ENCODE measurements at places on chromosomes 12 and 14.

DNA sequence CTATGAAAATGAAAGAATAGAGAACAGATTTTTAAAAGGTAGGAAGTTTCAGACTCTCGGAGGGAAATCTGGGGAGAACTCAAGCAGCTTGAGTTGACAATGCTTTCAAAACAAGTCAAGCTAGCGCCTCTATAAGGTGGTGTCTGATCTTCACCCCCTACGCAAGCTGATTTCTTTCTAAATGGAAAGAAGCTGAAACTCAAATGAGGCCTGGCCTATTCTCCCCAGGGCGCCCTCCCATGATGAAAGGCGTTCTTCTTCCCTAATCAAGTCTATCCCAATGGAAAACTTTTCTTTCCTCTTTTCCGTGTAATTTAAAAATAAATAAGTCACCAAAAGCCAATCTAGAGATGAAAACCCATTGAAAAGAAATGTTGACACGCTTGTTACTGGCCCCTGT, 20.6 kb downstream of the PTHLH start:
- DNase-seq = no peak

GRCh38 chr12:106416273-106416672, 58.7 kb downstream of the POLR3B start:
- DNase-seq = no peak

- no peak for DNase-seq
Observed at GRCh38 chr12:132842449-132843045, 13.9 kb upstream of the GOLGA3 start.

DNA sequence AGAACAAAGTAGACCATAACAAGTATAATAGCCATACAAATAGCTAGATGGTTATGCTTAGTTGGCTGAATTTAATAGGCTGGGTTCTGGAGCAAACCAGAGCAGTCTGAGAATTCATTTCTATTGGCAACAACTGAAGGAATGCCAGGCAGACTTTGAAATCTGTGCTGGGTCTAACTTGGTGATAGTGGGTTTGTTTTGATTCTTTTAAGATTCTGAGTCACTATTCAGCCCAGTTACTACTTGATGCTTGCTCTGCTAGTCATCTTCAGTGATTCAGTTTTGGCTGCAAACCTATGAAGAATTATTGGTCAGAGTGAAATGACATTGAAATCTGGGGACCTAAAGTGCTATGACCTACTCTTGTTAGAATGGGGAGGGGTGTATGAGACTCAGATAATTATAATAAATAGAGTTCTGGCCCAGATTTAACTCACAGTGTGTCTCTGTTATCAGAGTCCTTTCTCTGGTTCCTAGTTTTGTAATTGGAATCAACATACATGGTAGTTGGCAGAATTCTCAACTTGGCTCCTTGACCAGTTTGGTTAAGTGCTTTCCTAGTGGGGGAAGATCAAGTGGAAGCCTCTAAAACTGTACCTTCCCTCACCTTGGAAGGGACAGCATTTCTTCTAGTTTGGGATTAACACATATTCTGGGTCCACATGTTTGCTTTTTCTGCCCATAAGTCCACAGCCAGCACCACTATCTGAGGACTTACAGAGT, 43.5 kb downstream of the MNAT1 start:
- no peak for DNase-seq

DNA sequence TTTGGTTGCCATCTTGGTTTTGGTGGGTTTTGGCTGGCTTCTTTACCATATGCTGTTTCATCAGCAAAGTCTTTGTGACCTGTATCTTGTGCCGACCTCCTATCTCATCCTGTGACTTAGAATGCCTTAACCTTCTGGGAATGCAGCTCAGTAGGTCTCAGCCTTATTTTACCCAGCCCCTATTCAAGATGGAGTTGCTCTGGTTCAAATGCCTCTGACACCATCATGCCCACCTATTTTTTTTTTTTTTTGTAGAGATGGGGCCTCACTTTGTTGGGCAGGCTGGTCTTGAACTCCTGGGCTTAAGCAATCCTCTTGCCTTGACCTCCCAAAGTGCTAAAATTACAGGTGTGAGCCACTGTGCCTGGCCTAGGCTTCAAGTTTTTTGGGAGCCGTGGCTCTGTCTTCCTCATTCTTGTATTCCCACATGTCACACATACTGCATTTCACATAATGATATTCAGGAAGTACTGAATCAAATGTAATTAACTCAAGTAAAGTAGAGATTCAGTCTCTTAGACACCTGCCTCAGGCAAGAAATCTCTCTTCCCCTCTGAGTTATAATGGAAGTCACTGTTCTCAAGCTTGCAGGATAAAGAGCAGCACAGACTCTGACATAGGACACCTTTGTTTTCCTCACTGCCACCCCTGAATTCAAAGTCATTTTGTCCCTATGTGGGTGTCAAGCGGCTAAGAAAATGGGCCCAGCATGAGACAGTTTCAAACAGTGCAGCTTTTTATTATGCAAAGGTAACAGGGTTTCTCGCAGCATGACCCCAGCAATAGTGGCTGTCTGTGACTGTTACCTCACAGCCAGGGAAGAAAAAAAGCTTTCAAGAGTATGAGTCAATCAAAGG, 159.0 kb downstream of the PTPN11 start:
- DNase-seq = no peak

GRCh38 chr12:19909418-19909817, 458.9 kb upstream of the PDE3A start:
- no peak for DNase-seq

DNA sequence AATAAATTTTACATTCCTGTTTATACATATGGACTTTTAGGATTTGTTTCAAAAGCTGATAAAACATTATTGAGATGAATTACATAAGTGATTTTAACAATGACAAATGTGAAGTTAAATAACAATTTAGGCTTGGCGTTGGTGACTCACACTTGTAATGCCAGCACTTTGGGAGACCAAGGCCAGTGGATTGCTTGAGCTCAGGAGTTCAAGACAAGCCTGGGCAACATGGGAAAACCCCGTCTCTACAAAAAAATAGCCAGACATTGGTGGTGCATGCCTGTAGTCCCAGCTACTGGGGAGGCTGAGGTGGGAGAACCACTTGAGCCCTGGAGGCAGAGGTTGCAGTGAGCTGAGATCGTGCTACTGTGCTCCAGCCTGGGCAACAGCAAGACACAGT, 7.4 kb downstream of the ACOT2 start:
- DNase-seq = no peak

DNA sequence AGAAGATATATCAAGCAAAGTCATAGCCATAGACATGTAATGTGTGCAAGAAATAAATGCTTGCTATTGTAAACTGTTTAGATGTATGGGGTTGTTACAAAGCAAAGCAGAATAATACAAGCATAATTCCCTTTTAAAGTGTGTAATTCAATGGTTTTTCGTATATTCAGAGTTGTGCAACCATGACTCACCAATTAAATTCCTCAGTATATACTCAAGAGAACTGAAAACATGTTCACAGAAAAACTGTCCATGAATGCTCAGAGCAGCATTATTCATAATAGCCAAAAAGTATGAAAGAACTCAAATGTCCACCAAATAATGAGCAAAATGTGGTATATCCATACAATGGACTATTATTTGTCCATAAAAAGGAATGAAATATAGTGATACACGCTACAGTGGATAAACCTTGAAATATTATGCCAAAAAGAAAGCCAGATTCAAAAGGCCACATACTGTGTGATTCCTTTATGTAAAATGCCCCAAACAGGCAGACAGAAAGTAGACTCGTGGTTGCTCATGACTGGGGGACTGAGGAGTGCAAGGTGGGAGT, 9.3 kb downstream of the GXYLT1 start:
- DNase-seq = no peak

GRCh38 chr14:59262717-59263454, 74.4 kb downstream of the DAAM1 start:
- DNase-seq = no peak

GRCh38 chr12:63045020-63045860, 105.8 kb downstream of the AVPR1A start:
- DNase-seq = no peak

GRCh38 chr12:93318720-93319522, 58.8 kb upstream of the NUDT4 start:
- DNase-seq = no peak

- no peak for DNase-seq
Observed at GRCh38 chr12:120267736-120268135, 2.2 kb upstream of the PXN start.

DNA sequence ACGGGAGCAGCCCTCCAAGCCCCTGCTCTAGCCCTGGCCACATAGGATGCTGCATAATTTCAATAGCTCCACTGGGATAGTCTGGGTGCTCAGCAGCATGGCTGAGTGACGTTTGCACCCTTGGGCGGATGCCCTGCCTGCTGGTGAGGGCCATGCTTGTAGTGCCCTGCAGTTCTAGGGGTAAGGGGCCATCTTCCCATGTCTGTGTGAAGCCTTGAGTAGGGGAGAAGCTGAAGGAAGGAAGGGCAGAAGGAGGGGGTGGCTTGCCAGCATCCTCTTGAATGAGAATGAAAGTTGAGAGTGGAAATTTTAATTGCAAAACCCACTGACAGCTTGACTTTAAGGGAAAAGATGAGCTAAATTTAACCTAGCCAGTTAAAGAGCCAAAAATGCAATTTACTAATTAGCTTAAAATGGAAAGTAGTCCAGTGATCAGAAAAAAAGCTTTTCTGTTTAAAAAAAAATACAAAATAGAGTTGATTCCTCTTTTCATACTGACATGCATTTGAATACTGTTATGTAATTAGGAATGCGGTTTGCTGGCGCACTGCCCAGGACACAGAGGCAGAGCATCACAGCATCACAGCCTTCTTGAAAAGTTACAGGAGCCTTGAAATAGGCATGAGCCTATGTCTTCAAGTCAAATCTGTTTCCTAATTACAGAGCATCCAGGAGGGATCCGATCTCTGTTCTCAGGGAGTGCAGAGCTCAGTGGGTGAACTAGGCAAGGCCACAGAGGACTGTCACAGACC, 18.5 kb upstream of the EML1 start:
- DNase-seq = no peak

DNA sequence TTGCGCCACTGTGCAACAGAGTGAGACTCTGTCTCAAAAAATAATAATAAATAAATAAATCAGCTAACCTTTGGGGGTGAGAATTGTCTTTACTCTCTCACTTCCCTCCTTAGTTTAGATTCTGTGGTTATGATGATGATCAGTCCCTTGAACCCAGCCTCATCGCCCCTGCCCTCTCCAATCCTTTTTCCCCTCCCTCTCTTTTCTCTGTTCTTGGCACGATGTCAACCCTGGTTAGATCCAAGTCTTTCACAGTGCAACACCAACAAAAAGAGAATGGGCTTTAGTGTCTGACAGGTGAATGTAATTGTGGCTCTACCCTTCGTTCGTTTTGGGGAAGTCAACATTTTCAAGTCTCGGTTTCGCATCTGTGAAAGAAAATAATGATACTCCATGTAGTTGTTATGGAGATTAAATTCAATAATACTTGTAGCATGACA, 59.0 kb downstream of the NTN4 start:
- DNase-seq = no peak

DNA sequence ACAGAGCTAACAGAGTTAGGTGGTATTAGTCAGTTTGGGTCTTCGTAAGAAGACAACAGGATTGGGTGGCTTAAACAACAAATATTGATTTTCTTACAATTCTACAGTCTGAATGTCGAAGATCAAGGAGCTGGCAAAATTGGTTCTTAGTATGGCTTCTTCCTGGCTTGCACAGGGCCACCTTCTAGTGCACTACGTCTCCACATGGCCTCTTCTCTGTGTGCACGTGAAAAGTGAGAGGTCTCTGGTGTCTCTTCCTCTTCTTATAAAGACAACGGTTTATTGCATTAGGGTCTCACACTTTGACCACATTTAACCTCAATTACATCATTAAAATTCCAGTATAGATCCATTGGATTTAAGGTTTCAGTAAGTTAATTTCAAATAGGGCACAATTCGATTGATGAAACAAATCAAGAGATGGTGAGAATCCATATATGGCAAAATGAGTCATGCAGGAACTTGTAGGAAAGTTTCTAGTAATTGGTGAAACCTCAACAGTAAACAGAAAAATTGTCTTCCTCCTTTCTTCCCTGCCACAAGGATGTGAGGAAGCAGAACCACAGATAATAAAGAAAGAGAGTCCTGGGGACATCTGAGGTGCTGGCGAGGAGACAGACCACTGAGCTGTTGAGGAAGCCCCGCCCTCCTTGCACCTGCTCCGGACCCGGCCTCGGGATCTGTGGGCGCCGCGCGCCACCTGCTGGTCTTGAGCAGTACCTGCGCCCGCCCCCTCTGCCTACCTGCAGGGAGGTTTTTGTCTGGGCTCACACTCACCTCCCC, 846.7 kb downstream of the TMEM121 start:
- DNase-seq = peak; percentile 64

GRCh38 chr14:80762641-80763228, 178.8 kb downstream of the CEP128 start:
- DNase-seq = no peak

DNA sequence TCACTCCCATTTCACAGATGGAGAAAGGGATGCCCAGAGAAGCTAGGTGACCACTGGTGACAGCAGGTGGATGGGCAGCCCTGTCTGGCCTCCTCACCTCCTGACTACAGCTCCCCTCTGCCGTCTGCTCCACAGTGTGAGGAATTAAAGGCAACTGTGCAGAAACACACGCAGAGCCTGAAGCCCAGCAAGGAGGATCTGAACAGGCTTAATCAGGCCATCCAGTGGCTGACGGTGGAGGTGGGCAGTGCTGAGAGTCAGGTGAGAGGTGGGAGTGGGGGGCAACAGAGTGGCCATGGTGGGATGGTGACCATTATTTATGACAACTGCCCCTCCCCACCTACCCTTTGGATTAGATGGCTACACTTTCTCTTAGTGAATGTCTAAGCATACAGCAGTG, 1.2 kb downstream of the KRT86 start:
- DNase-seq = no peak

- no peak for DNase-seq
Observed at GRCh38 chr14:61565836-61566536, 129.3 kb upstream of the HIF1A start.

DNA sequence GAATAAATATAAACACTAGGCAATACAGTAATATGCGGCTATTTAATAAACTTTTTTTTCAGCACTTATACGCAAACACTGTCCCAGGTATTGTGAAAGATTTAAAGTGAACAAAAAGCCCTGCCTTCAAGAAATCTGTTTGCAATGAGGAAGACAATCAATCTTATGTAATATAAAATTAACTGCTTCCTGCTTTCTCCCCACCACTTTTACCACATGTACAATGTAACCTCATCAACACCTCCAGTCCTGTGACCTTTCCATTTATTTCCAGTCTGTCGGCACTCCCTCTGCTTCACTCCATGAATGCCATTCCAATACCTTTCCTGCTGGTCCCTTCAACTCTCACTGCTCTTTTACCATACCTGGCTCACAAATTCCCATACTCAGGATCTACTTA, 10.5 kb downstream of the SNX6 start:
- no peak for DNase-seq

GRCh38 chr12:31491841-31492598, 98.9 kb downstream of the DENND5B start:
- DNase-seq = no peak

DNA sequence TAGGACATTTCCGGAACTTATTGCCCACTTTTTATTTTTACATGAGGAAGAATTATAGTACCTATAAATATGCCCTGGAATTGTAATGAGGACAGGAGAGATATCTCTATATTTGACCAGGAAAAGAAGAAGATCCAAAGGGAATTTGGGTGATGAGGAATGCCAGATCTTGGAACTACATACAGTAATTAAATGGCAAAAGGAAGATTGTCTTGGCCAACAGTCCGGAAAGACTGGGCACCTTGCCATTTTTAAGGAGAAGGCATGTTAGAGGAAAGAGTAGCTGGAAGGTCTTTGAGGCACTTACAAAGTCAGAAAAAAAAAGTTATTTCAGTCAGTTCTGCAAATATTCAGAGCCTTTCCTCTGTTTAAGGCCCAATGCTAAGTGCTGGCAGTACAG, 616.4 kb downstream of the MED13L start:
- DNase-seq = no peak
